ENCODE measurements at places on chromosomes 12 and 14.

- DNase-seq: no peak
These were observed 901.6 kb downstream of the BCL11B start for GRCh38 chr14:98370352-98370751.

GRCh38 chr14:32697114-32697513, 241.6 kb upstream of the NPAS3 start:
- DNase-seq: no peak

GRCh38 chr12:106049546-106049945, 89.2 kb downstream of the NUAK1 start:
- no peak for DNase-seq

GRCh38 chr14:75411214-75411540, 16.6 kb upstream of the JDP2 start:
- no peak for DNase-seq

DNA sequence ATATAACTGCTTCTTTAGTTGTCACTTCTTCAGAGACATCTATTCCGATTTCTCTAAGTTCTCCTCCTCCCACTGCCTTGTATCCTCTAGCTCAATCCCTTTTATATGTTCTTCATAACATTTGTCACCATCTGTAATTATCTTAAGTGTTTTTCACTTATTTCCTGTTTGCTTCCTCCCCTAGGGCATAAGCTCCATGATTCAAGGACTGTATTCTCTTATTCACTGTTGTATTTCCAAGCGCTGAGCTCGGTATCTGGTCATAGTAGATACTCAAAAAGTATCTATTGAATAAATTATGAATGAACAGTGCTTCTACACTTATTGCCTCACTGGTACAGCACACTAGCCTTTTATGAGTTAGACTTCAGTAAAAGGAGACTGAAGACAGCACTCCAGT, 109.0 kb upstream of the TMPO start:
- DNase-seq: no peak

DNA sequence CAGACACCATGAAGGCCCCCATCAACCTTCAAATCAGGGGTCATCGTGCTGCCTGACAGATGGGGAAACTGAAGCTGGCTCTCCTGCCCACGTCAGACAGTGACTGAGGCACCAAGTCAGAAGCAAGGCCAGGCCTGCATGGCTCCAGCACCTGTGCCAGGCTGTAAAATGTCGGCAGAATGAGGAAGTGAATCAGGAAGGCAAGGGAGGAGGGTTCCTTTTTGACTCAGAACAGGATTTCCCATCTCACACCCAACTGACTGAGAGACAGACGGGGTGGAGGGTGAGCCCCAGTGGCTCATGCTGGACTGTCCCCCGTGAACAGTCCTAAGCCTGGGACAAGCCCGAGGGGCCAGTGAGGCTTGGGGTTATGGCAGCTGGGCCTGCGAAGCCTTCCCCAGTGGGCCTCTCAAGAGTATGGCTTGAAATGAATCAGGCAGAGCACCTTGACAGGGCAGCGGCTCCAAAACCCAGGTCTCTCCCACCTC, 20.9 kb downstream of the SYNE3 start:
- DNase-seq: no peak

Data from effector memory CD4-positive, alpha-beta T cell (primary cell).